ENCODE measurements at places on chromosomes 11 and 22.

DNA sequence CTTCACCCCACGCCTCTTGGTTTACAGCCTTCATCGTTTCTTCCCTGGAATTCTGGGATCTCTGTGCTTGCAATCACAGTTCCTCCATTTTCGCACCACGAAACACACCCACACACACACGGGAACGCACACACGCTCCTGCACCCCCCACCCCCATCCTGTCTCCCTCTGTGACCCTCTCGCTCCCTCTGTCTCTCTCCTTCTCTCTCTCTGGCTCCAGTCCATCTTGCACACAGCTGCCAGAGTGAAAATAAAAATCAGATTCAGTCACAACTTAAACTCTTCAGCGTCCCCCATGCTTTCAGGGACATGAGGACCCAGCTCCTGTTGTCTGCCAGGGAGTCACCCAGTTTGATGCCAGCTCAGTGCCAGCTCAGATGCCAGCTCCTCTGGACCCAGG, 3.0 kb downstream of the GAL start:
- no peak for DNase-seq

DNA sequence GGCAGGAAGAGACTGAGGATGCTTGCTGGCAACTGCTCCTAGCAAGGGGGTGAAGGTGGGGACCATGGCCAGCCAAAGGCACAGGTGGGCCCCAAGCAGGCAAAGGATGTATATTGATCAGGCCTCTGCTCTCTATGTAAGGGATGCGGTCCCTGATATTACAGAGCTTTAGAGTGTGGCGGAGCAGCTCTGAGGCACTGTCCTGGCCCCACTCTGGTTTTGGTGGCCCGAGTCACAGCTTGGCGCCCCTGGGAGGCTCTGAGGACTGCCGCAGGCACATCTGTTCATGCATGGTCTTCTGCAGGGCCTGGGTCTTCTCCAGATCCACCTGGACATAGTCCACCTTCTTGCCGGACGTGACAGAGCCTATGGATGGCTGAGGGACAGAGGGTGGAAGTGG, 45.5 kb downstream of the GAB4 start:
- DNase-seq, result no peak

DNA sequence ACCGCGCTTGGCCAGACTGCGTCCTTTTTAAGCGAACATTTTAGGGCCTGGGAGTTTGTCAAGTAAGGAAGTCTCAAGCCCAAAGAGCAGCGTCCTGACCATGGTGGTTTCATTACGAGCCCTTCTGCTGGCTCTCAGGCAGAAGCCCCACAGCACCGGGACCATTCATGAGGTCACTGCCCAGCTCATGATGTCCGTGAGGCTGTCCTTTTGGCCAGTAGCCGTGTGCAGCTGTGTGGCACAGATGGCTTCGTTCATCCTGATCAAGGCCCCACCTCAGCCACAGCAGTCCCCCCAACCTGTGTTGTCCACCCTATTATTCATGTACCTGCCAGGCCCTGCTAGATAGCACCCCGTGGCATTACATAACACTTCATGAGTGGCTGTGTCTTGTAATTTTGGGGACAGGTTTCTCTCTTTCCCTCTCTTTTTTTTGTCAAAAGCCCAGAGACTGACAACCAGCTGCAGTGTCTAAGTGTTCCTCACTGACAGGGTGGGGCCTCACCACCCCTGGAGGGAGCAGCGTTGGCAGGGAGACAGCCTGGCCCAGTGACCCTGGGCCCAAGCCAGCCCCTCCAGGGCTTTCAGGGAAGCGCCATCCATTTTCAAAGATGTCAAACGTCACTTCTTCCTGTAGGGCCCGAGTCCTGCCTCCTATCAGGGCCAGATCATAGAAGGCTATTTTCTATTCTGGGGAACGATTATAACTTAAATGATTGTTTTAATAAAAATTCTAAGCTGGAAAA, 21.8 kb upstream of the CABP7 start:
- no peak for DNase-seq

- no peak for DNase-seq
Measured at GRCh38 chr11:83147895-83148294, 9.0 kb upstream of the PCF11 start.

- no peak for DNase-seq
Measured at GRCh38 chr11:12220305-12220704, 109.9 kb downstream of the MICAL2 start.

DNA sequence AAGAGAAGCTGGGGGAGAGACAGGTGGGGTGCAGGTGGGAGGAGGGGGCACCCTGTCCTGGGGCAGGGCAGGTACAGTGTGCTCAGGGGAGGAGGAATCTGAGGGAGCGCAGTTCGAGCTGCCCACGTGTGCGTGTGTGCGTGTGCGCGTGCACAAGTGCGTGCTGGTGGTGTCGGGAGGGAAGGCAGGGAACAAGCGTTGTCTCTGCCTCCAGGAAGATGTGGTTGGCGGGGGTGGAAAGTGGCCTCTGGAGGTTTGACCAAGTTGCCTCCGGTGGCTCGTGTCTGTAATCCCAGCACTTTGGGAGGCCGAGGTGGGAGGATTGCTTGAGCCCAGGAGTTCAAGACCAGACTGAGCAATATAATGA, 49.9 kb upstream of the THY1 start:
- DNase-seq, result no peak

- DNase-seq, result peak; percentile 56
Measured at GRCh38 chr11:67265633-67266448, 432 bp upstream of the GRK2 start.

DNA sequence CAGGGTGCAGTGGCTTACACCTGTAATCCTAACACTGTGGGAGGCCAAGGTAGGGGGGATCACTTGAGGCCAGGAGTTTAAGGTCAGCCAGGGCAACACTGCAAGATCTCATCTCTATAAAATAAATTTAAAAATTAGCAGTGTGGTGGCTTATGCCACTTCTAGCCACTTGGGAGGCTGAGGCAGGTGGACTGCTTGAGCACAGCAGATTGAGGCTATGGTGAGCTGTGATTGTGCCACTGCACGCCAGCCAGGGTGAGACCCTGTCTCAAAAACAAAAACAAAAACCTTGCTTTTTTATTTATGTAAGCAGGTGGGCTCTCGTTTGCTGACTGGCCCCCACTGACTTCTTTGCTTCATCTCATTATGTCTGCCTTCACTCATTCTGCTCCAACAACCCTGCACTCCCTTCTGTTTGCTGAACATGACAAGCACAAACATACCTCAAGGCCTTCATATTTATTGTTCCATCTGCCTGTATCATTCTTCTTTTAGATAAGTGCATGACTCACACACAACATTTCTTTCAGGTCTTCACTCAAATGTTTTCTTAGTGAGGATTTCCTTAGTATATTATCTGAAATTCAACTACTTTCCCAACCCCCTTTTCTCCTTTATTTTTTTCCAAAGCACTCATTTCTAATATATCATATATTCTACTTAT, 32.4 kb upstream of the CLNS1A start:
- no peak for DNase-seq

DNA sequence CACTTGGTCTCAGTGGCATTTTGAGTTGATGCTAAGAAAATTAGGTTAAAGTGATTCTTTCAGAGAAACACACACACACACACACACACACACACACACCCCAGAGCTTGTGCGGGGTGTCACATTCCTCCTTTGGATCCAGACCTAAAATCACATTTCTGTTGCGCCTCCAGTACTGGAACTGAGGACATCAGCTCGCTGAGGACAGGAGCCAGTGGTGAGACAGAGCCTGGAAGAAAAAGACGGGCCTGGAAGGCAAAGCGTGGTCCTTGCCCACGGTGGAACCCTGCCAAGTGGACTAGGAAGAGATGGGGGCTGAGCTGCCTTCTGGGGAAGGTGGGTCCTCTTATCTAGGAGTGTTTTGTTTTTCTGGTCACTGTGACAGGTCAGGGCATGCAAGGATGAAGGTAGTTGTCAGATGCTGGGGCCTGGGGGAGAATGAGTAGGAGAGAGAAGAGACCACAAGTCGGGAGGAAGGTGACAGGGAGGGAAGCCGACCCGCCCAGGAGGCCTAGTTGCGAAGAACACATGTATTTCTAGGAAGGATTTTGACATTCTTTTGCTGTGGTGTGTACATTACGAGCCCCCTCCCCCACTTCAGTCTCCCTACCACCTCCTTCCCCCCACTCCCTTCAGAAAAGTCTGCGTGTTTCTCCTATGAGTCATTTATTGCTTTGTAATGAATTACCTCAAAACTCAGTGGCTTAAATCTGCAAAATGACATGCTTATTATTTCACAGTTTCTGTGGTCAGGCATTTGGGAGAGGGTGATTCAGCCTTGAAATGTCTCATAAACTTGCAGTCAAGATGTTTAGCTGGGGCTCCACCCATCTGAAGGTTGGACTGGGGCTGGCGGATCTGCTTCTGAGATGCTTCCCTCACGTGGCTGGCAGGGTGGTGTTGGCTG, 4.8 kb upstream of the ELFN2 start:
- no peak for DNase-seq

- no peak for DNase-seq
Measured at GRCh38 chr11:26865703-26866102, 128.2 kb upstream of the FIBIN start.

- DNase-seq, result no peak
Measured at GRCh38 chr11:85912414-85912813, 57.2 kb downstream of the CCDC83 start.

- DNase-seq, result no peak
Measured at GRCh38 chr11:58907780-58908179, 31.5 kb upstream of the GLYATL1 start.

GRCh38 chr22:28734393-28734792, 7.2 kb downstream of the CHEK2 start:
- DNase-seq, result no peak

DNA sequence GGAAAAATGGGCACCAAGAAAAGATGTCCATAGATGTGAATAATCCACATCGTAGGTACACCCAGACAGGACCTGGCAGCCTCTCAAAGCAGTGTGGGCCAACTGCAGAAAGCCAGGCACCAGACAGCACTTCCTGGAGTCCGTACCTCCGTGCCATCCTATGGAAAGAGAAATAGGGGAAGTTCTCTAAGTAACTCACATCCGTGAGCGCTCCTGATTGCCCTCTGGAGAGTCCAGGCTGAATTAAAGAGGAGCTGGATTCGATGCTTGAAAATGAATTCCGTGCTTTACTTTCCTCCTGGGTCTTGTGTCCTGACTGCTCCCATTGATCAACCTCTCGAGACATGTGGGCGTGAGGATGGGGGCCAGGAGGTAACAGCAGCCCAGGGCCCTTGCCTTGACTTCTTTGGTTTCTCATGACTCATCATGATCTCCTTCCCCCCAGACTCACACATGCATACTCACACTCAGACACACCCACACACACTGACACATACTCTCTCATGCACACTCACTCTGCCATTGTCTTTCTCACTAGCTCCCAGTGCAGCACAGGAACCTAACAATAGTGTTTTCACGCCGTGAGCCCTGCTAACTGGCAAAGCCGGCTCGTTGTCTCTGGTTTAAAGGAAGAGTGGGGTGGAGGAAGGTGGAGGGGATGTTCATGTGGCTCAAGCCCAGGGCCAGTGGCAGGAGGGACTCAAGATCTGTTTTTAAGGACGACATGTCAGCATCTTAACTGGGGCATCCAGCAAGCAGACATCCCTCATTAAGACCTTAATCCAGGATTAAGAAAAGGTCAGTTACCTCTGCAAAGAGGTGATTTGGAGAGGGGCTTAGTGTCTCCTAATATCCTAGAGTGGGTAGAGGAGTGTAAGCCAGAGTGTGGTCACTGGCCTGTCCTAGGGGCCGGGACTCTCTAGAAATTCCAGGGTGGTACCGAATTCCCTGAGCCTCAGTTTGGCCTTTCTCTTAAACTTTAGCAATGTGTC, 104.2 kb downstream of the SCN3B start:
- DNase-seq, result no peak

DNA sequence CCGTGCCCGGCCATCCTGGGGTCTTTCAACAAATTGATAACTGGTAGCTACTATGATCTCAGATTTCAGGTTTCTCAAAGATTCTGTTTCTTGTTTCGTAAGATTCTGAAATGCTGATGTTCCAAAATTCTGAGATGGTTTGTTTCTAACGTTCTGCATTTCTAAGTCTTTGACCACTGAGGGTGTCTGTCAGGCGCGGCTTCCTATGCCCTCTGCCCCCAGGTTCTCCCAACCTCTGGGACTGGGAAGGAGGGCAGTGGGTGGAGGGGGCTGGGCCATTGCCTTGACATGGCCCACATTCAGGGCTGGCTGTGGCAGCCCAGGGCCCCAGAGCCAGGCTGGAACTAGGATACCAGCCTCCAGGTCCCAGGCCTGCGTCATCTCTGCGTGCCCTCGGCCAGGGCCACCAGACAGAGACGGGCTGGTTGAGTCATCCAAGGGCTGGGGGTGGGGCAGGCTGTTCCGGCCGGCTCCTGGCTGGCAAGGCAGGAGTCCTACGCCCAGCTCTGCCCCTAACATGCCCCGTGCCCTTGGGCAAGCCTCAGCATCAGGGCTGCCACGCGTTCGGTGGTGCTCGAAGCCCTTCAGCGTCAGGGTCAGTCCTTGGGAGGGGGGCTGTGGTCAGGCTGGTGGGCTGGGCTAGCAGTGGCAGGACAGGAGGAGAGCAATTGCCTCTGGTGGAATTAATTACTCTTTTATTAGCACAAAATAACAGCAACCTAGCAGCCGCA, 5.2 kb downstream of the TMEM134 start:
- DNase-seq, result no peak

DNA sequence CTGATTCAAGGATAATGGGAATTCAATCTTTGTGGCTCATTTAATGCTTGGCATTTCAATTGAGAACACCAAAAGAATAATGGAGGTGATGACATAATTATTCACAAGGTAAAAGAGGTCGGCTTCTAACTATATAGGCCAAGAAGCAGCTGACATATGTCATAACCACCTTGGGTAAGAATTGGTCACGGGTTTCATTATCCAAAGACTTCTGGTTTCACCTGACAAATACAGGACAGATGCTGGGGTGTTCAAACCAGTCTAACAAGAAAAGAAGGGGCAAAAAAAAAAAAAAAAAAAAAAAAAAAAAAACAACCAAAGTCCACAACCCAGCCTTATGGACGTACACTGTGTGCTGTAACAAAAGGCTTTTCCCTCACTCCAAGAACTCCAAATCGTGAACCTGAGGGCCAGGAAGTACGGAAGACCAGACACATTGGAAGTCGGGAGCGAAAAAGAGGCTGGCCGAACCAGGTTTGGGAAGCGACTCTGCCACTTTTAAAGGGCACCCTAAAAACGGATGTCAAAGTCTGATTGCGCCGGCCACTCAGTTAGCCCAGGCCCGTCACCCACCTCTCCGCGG, 385 bp downstream of the HARBI1 start:
- DNase-seq, result no peak

- no peak for DNase-seq
Measured at GRCh38 chr11:95289378-95290101, 58.5 kb upstream of the SESN3 start.

Measured in effector CD8-positive, alpha-beta T cell (primary cell).